Right forelimb (tissue), 1 donor: ENCODE measurements at places on chromosomes 7 and 10.

GRCh38 chr7:20741801-20742200 is 44.9 kb downstream of the SP8 start:
- no peak for DNase-seq

- DNase-seq, result peak; percentile 64
Observed at GRCh38 chr10:95242581-95243317, 48.1 kb downstream of the PDLIM1 start.

GRCh38 chr7:101146-102046 is 91.0 kb upstream of the FAM20C start:
- DNase-seq, result no peak

DNA sequence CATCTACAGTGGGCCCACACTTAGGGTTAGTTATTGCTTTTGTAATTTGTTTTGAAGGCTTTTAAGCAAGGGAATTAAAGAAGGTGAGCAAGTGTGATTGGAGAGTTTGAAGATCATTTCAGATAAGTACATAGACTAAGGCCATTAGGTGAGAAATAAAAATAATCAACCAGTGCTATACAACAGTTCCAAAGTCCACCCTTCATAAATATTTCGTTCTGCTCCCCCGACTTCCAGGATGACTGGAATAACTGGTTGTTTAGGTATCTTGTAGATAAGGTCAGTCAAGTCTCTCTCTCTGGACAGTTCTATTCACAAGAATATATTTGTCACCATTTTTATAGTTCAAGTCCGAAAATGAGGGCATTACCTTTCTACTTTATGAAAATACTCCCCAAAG is 98.0 kb upstream of the MBL2 start:
- DNase-seq, result no peak

- no peak for DNase-seq
Observed at GRCh38 chr7:34220506-34221185, 315.3 kb downstream of the BMPER start.

GRCh38 chr7:93051660-93052059 is 66.1 kb downstream of the SAMD9 start:
- no peak for DNase-seq

- DNase-seq, result no peak
Observed at GRCh38 chr7:107746006-107746405, 2.1 kb downstream of the CBLL1 start.

- no peak for DNase-seq
Observed at GRCh38 chr7:12244129-12244528, 33.0 kb downstream of the TMEM106B start.

DNA sequence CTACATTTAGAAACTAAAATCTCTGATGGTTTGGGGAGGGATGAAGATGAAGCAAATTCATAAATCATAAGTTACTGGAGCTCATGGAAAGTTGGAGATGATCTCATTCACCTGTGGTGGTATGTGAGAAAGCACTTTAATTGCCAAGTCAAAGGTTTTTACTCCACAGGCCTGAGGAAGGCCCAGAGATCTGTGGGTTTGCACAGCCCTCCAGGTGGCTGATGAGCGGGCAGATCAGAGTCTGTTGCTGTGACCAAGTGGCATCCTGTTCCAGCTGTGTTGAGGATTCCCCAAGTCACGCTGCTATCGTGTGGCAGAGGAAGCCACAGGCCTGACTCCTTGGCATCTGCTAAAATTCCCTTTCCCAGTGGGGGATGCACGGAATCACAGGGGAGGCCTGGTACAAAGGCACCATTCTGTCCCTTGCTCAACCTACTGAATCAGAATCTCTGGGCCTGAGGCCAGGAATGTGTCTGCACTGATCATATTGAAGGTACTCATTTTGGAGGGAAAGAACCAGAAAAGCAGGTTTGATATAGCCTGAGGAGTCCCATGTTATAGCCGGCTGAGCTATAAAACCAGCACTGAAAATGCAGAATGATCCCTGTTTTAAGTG is 19.7 kb upstream of the DDC start:
- no peak for DNase-seq

DNA sequence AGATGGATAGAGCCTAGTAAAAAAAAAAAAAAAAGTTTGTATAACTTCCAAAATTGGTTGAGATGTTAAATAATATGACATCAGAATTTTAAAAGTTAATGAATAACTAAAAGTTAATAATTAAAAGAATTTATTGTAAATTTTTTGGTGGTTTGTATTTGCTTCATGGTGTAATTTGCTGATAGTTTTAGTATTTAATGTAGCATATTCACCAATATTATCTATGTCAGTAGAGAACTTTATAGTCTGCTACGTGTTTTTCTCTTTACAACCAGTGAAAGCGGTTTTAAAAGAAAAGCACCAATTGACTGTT is 51.8 kb upstream of the STEAP4 start:
- no peak for DNase-seq

DNA sequence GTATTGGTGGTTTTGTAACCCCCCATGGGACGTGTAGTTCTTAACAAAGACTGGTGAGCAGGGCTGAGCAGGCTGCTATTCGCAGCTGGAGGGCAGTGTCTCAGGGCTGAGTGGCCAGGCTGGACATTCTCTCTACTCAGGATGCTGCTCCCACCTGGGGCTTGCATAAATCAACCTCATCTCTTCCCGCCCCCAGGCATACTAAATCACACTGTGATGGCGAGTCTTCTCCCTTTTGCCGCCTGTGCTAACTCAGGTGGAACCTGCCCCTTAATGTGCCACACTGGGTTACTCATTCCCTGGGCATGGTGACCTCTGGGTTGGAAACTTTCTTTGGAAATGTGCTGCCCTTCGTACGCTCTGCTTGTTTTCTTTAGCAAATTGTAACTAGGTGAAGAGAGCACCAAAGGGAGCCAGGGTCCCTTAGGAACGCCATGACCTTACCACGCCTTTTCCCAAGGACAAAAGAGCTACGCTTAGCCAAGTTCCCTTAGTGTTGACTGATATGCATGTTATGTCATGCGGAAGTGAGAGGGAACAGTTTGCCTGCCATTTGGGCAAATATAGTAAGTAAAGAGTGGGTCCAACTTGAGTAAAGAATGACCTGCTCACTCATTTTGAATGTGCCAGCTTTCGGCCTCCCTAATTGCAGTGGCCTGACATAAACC is 40.4 kb upstream of the COBL start:
- DNase-seq, result no peak

DNA sequence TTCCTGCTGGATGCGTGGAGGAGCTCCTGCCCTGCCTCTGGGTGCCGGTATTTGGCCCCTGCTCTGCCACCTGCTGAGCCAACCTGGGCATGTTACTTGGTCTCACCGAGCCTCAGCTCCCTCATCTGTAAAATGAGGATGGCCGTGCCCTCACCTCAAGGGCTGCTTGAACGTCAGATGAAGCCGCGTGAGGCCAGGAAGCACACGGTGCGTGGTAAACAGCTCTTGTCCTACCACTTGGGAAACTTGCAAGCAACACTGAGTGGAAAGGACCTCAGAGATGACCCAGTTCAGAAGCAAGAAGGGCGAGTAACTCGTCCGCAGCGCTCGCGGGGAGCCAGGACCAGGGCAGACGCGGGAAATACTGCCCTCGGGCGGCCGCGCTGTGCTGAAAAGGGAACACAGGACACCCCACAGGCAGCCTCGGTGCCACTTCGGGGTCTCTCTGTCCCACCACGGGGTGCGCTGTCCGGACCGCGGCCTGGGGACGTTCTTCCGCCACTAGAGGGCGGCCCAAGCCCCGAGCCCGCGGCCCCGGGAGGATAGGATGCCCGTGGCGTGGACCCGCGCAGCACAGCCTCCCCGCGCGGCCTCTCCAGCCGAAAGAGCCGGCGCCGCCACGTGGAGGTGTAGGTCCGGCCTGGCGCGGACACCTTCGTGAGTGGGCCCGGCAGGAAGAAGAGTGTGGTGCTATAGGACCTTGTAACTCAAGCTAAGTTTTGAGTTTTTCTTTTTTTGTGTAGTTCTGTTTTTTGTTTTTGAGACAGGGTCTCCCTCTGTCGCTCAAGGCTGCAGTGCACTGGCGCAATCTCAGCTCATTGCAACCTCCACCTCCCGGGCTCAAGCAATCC is 94.1 kb downstream of the PRKAG2 start:
- peak; percentile 75 for DNase-seq

GRCh38 chr10:68647672-68648341 is 73.2 kb upstream of the CCAR1 start:
- no peak for DNase-seq

DNA sequence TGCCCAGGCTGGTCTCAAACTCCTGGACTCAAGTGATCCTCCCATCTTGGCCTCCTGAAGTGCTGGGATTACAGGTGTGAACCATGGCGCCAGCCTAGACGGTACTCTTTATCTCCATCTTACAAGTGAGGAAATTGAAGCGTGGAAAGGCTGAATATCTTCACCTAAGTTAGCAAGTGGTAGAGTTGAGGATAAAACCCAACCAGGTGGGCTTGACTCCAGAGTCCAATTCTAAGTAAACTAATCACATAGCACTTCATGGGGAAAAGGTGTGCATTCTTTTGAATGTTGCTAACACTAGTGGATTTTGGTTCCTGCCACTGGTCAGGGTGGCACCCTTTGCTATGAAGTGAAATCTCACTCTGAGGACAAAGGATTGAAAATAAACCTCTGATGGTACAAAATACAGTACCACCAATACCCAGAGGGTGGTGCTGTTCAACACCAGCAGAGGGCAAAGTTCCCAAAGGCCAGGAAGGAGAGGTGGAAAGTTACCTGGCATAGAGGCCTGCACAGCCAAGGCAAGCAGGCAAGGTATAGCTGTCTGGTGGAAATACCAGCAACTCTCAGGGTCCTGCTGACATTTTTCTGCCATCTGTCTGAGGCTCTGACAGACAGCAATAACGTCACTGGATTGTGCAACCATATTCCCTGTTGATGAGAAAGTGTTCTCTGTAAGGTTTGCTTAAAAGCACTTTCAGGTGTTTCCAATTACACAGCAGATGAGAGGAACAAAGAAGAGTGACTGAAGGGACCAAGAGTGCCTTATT is 17.6 kb downstream of the ZDHHC16 start:
- no peak for DNase-seq

DNA sequence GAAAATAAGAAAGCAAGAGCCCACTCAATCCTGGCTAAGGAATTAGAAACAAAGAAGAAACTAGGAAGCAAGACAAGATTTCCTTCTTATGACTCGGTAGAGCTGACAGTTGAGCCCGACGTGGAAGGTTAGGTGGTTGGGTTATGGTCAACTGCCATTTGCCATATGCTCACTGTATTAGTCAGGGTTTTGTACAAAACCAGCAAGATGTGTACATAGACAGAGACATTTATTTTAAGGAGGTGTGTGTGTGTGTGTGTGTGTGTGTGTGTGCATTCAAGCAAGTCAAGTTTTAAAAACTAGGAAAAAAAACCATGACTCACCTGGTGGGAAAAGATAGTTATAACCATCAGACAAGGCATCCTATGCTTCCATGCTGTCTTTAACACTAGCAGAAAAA is 158.5 kb downstream of the VPS50 start:
- DNase-seq, result no peak

DNA sequence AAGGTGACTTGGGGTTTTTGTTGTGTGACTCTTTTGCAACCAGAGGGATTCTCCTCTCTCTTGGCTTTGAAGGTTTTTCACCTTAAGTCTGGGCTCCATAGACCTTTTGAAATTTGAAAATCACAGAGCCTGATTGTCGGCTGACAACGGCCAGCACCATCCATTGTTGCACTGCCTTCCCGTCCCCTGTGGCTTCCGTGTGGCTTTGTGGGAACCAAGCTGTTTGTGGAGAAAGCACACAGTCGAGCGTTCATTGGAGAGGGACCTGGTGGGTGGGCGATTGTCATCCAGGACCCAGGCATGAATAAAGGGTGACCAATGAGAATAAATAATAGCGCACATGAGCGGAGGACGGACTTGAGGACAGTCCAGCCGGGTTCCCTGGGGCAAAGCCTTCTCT is 7.4 kb upstream of the RAMP3 start:
- DNase-seq, result peak; percentile 11

DNA sequence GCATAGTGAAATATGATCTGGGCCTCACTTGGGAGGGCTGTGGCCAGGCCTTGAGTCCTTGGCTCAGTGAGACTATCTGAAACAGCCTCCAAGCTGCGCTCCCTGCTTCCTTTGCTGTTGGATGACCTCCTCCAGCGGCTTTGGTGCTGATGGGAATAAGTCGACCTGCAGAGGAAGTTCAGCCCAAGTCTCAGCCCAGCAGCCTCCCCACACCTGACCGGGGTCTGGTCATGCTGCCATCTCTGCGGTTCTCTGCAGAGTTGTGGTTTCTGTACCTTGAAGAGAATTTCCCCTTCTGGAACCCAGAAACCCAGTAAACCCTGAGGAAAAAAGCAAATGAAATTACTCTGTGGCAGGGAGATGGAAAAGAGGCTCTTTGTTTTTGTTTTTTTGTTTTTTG is 4.6 kb upstream of the RBAK start:
- DNase-seq, result no peak

DNA sequence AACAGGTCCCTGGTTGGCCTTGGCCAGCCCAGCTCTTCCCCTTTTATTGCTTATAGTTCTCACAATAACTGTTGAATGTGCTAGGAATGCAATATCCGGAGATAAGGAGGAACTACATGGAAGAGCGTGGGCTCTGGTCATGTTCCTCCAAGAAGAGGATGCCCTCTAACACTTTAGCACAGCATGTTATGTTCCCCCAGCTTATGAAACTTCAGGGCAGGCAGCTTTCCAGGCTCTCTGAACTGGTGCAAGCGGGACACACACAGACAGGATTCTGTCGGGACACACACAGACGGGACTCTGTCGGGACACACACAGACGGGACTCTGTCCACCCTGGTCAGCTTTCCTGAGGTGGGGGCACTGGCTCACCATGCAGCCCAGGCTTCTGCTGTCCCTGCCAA is 141.6 kb downstream of the PKD1L1 start:
- no peak for DNase-seq

GRCh38 chr7:154627646-154628290 is 375.2 kb downstream of the PAXIP1 start:
- no peak for DNase-seq

- DNase-seq, result no peak
Observed at GRCh38 chr10:113202011-113202410, 252.0 kb downstream of the TCF7L2 start.

DNA sequence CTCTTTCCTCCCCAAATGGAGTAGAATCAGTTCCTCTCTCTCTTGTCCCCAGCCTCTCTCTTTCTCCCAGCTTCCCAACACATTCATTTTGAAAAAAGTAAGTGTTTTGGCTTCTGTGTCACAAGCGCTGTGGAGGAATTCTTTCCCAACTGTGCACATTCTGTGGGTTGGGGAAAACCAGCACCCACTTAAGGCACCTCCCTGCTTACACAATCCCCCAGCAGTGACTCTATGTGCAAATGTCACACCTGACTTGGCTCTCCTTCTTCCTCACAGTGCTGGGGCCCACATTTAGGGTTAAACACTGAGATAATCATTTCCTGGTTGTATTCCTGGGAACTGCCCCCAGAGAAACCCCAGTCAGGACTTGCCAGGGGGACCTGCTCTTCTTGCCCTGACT is 358.1 kb upstream of the ZNF32 start:
- no peak for DNase-seq

GRCh38 chr7:38975944-38976392 is 1.7 kb upstream of the POU6F2 start:
- peak; percentile 43 for DNase-seq
